ENCODE measurements at places on chromosomes 2 and 18. TPM values are rescaled to one million over a fixed set of nuclear protein-coding genes. Genes with fewer than 3 reads are reported as not detected.
A peak's percentile ranks its signal among the peaks of the same experiment; 100 is the strongest.

DNA sequence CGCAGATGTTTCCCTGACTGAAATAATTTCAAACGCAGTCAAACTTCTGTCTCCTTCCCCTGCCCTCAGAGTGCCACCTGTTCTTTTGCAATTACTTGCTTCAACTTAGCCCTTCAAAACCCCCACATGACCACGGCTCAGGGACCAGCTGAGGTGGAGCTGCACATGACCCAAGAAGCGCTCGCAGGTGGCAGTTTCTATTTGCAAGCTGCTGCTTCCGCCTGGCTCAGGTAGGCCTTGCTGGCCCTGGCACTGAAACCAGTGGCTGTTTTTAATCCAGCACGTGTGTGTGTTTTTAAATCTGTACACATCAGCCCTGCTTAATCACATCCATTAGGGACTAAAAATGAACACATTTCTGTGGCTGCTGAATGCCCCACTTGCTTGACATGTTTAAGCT, 95.3 kb downstream of the CCDC93 start:
- H3K27ac ChIP-seq: no peak overlapping the region
- H3K4me1 ChIP-seq: no peaks in the 10 kb centered on the region
- H3K4me3 ChIP-seq: no peak overlapping the region
- H3K27me3 ChIP-seq: no peaks in the 10 kb centered on the region
- peaks cover 64% of the 10 kb centered on the region for H3K36me3 ChIP-seq

- H3K36me3 ChIP-seq: no peaks in the 10 kb centered on the region
- H3K27me3 ChIP-seq: no peaks in the 10 kb centered on the region
- no peak overlapping the region for H3K27ac ChIP-seq
- no peak overlapping the region for H3K4me3 ChIP-seq
- peak; percentile 40 for DNase-seq
These were observed 147.8 kb downstream of the TMEM18 start for GRCh38 chr2:529424-529823.

- H3K4me3 ChIP-seq: peak overlapping the region; percentile 55
- H3K4me1 ChIP-seq: peaks cover 29% of the 10 kb centered on the region
- H3K36me3 ChIP-seq: no peaks in the 10 kb centered on the region
- H3K27me3 ChIP-seq: no peaks in the 10 kb centered on the region
- peak; percentile 59 for DNase-seq
- no peak overlapping the region for H3K27ac ChIP-seq
These were observed 818 bp downstream of the ITGB1BP1 start for GRCh38 chr2:9422321-9423099.

GRCh38 chr18:76943542-76944339, 121.4 kb downstream of the ZNF236 start:
- no peaks in the 10 kb centered on the region for H3K27me3 ChIP-seq
- no peak overlapping the region for H3K27ac ChIP-seq
- H3K4me3 ChIP-seq: no peak overlapping the region
- H3K4me1 ChIP-seq: no peaks in the 10 kb centered on the region
- DNase-seq: no peak
- peaks cover 6% of the 10 kb centered on the region for H3K36me3 ChIP-seq

DNA sequence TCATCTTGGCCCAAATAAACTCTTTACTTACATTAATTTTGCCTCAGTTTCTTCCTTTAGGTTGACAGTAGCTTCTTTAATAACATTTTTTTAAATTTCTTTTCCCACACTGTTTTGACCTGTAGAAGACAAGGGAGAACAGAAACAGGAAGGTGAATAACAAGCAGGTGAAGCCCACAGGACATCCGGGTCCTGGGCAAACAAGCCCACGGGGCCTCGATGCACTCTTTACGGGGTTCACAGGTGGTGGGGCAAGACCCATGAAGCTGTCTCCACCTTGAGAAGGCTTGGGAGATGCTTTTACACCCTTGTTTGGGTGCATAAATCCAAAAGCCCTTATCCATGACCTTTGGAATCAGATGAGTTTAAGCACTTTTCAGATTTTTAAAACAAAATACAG, 301.0 kb upstream of the MGAT5 start:
- peaks cover 76% of the 10 kb centered on the region for H3K4me1 ChIP-seq
- H3K27me3 ChIP-seq: no peaks in the 10 kb centered on the region
- peak overlapping the region; percentile 73 for H3K27ac ChIP-seq
- no peak overlapping the region for H3K4me3 ChIP-seq
- H3K36me3 ChIP-seq: no peaks in the 10 kb centered on the region

- H3K4me3 ChIP-seq: no peak overlapping the region
- H3K27ac ChIP-seq: no peak overlapping the region
- H3K36me3 ChIP-seq: no peaks in the 10 kb centered on the region
- peaks cover 23% of the 10 kb centered on the region for H3K4me1 ChIP-seq
- no peak for DNase-seq
These were observed 197.5 kb downstream of the ZEB2 start for GRCh38 chr2:144322379-144322778.

GRCh38 chr18:45122506-45122905, 441.8 kb downstream of the SETBP1 start:
- H3K27me3 ChIP-seq: no peaks in the 10 kb centered on the region
- no peak for DNase-seq
- no peak overlapping the region for H3K27ac ChIP-seq

The TMEM178A gene
- 1.3 TPM for total RNA-seq

The SNTG2 gene
- total RNA-seq: 2.4 TPM

The STK11IP gene
- 60.8 TPM for total RNA-seq

The C2orf78 gene
- not detected for total RNA-seq

The RUFY4 gene
- total RNA-seq: not detected

The NAGK gene
- 221 TPM for total RNA-seq

The C2orf66 gene
- total RNA-seq: not detected

The ARHGAP28 gene
- total RNA-seq: not detected

The FBLN7 gene
- total RNA-seq: 1.2 TPM

The TFCP2L1 gene
- total RNA-seq: 0.05 TPM

The SLC5A6 gene
- total RNA-seq: 46.1 TPM

The ABCB6 gene
- total RNA-seq: 12.3 TPM

The FABP1 gene
- not detected for total RNA-seq

All from B cell (primary cell).